CD4-positive, alpha-beta T cell treated with Interleukin-15 for 1 hour (primary cell): ENCODE measurements at places on chromosomes 2 and 18.

DNA sequence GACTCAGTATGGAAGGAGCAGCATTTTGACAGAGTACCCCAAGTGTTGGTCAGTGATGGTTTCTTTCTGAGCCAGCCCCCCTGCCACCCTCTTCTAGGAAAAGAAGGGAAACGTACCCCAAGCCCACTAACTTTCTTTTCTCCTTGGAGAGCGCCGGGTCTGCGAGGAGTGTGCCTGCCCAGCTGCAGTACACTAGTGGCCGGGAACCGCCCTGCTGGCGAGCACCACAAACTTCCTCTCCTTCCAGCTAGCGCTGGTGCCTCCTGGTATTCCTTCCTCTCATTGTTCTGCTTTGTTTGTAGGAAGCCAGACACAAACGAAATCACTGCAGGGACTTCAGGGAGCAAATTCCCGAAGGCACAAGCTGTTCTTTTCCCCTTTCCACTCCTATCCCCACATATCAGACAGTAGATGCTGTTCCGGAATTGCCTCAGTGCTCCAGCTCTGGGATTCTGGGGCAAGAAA, 1.8 kb downstream of the CCDC85A start:
- no peak for DNase-seq

DNA sequence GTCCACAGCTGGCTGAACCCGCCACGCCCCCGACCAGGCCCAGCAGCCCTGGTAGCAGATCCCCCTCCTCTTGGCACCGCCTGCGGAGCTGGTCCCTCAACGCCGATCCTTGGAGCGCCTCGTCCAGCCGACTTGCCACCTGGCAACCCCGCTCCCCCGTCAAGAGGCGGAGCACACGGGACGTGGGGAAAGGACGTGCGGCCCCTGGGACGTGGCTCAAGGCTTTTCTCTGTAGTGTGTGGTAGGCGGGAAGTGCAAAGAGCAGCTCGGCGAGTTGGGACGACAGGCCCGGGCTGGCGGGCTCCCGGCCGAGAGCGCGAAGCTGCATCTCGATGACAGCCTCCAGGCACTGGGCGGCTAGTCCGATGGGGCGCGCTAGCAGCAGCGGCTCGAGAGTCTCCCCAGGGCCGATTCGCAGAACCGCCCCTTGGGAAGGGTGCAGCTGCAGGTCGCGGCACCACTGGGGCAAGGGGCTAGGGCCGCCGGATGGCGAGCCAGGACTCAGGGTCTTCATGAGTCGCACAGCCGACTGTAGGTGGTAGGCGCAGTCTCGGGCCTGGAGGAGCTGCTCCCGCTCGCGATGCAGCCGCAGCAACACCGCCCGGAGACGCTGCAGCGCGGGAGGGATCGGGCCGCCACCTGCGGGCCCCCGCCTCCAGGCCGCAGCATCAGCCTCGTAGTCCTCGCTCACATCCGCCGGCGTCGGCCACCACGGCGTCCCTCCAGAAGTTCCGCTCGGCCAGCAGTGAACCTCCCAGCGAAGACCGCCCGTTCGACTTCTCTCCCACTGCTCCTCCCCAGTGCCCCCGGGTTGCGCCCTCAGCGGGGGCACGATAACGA, 617 bp downstream of the CCDC142 start:
- DNase-seq = peak; percentile 56

- peak; percentile 67 for DNase-seq
These were observed 51.4 kb upstream of the MRPL33 start for GRCh38 chr2:27720004-27720551.

DNA sequence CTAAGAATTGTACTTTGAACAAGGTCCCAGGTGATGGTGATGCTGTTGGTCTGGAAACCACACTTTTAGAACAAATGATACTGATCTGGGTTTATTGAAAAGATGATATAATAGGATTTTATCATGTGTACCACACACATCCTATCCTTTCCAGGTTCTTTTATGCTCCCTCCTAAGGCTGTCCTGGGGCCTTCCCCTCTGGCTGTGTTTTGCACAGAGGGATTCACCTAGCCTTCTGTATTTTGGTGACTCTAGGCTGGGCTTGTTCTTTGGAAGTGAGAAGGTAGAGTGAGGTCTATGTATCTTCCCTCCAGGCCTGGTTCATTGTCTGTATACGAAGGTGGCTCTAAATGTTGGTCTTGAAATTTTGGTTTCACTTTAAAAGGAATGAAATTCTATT, 12.7 kb downstream of the ANXA4 start:
- DNase-seq = no peak

- no peak for DNase-seq
These were observed 9.3 kb downstream of the OTX1 start for GRCh38 chr2:63059793-63060471.

DNA sequence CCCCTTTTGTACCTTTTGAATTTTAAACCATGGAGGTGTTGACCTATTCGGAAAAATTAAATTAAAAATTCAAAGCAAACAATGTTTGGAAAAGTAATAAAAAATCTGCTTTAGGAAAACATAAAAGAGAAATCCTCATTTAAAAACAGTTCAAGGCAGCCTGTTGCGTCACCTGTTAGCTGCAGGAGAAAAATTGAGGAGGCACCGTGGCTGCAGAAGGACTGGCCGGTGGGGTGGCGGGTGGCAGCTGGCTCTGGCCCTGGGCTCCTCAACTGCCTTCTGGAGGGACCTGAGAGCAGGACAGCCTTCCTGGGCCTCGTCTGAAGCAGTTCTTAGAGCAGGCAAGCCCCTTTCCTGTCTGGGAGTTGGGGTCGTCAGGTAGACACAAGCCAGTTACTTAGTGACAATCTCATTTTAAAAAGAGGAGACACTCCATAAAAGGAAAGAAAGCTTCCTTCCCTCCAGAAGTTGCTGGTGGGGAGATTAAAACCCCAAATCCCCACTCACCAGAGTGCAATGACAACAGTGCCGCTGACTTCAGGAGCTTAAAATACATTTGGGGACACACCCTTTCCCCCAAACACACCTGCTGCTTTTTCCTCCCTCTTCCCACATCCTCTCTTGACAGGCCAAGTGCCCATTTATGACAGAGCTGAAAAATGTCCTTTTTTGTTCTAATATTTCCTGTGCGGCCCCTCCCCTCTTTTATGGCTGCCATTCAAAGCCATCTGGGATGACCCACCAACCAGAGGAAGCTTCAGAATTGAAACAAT, 9.7 kb downstream of the ZBTB7C start:
- DNase-seq = no peak

- DNase-seq = no peak
These were observed 81.3 kb upstream of the EPB41L3 start for GRCh38 chr18:5625076-5625475.

DNA sequence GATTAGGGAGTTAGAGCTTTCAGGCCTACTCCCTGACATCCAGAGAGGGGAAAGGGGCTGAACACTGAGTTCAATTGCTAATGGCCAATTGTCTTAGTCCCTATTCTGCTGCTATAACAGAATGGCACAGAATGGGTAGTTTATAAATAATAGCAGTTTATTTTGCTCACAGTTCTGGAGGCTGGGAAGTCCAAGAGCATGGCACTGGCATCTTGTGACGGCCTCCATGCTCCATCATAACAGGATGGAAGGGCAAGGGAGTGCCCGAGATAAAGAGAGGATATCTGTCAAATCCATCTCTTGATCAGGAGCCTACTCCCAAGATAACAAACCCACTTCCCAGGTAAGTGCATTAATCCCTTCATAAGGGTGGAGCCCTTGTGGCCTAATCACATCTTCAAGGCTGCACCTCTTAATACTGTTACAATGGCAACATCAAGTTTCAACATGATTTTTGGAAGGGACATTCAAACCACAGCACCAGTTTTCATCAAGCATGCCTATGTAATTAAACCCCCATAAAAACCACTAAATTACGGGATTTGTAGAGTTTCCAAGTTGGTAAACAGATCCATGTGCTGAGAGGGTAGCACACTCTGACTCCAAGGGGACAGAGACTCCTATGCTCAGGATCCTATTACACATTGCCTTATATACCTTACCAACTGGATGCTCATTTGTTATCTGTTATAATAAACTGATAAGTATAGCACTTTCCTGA, 44.6 kb downstream of the BAZ2B start:
- DNase-seq = no peak

DNA sequence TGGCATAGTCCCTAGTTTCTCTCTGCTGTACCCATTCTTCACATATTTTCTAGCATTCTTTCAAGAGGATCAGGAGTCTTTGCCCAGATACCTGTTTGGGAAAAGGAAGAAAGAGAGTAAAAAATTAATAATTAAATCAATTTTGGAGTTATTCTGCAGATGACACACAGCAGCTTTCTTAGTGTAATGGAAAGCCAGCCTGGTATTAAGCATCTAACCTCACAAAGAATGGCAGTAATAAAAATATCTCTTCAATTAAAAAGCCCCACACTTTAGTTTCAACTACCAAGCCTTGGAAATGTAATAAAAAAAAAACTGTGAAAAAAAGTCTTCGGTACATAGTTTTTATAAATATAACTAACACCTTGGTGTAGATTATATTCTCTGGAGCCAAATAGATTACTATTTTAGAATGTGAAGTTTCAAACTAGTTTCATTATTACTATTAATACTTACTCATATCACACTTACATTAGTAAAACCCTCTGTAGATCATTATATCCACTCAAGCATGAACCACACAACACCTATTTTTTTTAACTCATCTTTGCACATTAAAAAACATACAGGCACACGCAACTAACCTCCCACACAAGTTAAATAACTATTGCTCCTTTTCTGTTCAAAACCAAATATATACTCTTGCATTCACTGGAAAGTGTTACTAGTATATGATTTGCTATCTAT, 90.9 kb downstream of the GPD2 start:
- DNase-seq = no peak

DNA sequence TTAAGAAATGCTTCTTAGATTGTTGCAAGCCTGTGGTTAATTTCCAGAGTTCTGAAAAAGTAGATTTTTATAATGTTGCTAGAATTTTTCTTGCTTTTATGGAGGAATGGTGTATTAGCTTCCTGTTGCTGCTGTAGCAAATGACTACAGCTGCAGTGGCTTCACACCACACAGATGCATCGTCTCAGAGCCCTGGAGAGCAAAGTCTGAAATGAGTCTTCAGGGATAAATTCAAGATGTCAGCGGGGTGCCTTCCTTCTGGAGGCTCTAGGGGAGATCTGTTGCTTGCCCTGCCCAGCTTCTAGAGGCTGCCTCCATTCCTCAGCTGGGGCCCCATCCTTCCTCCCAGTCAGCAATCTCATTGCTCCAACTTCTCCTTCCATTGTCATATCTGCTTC, 187.8 kb downstream of the ZNF516 start:
- DNase-seq = no peak

GRCh38 chr2:17334300-17334699, 183.9 kb downstream of the RAD51AP2 start:
- no peak for DNase-seq

DNA sequence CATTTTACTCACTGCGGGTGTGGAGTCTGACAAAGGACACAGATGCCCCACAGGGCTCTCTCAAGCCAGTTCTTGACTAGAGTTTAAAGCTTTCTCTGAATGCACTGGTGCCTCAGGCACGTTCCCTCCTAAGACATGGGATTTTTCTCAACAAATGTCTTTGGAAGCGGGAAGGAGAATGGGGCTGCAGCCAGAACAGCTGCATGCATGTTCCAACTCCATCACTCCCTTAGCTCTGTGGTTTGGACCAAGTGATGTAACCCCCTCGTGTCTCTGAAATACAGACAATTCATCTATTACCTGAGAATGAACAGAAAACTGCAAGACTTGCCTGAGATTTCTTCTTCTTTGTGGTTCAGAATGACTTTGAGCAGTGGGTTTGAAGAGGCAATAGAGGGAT, 141.7 kb upstream of the SERPINE2 start:
- no peak for DNase-seq

DNA sequence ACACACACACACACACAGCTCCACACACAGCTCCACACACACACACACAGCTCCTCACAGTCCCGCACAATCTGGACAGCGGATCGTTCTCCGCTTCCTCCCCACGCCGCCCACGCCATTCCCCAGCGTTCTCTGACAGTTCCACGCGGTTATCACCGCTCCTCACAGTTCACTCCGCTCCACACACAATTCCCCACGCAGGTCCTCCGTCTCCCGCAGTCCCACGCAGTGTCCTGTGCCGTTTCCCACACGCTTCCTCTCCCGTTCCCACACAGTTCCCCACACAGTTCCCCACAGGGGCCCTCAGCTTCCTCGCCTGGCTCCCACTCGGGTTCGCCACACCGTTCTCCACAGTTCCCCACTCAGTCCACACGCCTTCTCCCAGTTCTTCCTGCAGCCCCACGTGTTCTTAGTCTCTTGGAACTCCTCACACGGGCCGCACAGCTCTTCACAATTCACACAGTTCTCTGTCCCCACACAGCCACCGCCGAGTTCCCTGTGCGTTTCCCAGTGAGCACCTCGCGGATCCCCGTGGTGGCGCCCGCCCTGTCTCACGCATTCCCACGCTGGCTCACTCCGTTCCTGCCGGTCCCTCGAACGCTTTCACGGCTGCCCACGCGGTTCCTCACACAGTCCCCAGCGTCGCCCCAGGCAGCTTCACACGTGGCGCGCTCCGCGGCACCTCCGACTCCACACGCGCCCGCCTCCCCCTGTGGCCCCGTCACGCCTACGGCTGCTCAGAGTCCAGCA, 38.4 kb downstream of the KIF1A start:
- DNase-seq = no peak

DNA sequence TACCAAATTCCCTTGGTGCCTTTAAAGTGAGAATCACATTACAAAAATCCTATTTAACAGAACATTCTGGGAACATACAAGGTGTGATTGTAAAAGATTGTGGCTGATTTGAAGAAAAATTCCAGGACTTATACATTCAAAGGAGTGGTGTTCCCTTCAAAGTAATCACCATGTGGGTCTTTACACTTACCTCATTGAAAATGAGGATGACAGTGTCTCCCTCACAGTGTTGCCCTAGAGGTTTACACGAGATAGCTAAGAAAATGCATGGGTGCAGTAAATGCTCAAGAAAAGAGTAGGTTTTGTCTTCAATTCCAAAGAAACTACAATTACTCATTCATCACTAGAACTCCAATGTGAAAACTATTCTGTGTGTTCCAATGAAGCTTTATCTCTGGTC, 331.5 kb downstream of the SLC4A3 start:
- DNase-seq = no peak

DNA sequence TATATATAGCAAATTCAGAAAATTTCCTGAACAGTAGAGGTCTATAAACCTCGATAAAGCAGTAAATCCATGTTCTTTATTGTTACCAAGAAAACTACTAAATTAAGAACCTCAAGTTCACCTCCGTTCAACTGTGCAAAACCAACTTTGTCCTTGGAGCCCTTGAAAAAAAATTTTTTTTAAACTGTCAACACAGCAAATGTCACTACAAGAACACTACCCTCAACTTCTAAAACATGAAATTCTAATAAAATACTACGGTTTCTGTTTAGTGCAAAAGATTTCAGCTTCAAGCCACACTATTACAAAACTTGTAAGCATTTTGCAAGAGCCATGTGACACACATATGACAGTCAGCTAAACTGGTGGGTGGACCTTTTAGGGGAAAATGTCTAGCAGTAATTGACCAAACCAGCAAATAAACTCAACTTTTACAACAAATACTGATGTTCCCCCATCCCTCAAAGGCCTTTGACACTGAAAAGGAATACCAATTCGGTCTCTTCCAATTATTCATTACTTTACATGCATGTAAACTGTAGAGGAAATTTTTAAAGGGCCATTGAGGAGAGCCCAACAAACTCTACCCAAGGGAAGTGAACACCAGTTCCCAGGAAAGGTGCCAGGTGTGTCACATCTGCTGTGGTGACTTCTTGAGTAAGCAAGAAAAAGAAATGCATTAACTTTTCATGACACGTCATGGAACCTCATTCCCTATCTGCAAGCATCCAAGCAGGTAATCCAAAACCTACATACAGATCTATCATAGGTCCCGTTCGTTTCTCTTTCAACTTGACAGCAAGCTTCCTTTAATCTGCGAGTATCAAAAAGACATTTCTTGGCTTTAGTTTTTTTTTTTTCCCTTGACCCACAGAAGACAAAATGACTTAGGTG, 1.4 kb downstream of the RAB1A start:
- DNase-seq = no peak

- DNase-seq = no peak
These were observed 210.6 kb downstream of the C1D start for GRCh38 chr2:67851956-67852824.
